ENCODE measurements at places on chromosomes 11 and 22.

DNA sequence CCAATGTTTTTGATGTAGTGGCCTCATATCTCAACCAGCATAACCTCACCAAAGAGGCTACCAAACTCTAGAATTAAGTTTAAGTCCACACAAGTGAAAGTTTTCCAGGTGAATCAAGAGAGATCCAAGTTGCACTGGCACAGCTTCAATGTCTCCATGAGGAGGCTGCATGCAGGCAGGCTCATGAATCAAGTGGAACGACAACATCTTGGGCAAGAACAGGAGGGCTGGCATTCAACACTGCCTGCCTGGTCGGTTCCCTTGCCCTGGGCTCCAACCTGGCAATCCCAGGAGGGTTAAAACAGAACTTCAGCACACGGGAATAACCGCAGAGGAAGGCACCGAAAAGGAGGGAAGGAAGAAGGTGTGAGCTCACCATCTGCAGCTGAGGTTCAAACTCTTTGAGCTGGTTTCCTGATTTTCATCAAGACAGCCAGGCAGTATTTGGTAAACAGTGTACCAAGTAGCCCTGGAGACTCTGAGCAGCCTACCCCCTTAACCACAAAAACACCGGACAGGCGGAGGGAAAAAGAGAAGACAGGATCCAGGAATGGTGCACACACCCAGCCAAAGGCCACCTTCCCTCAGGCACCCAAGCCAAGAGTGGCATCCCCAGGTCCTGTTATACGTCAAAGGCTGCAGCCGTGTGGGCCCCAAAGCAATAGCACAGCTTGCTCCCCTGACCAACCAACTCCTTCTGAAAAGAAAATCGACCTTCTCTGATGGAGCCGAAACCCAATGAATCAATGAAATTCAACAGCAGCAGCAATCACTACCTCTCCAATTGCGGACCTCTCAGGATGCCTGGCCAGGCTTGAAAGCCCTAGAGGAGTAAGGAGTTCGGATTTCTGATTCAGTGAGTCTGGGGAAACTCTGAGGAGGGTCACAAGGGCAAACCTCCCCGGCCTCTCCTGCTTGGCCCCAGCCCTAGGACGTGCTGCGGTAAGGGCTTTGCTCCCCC is 1.3 kb downstream of the PACSIN2 start:
- DNase-seq = peak; percentile 12

GRCh38 chr22:38951734-38952133 is 5.7 kb upstream of the APOBEC3A start:
- DNase-seq = no peak

DNA sequence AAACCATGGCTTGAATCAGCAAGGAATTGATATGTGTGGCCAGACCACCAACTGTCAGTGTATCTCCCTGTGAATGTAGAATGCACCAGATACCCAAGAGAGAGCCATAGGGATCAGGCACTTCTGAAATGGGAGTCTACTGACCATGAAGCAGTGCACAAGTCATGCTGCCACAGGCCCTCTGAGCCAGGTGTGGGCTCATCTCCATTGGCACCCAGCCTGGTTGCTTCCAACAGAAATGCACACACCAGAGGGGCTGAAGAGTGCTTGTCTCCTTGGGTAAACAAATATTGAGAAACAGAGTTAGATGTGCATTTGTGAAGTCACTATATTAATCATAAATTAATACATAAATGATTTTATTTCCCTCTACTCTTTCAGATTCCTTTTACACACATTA is 28.4 kb upstream of the PANX1 start:
- DNase-seq = no peak

DNA sequence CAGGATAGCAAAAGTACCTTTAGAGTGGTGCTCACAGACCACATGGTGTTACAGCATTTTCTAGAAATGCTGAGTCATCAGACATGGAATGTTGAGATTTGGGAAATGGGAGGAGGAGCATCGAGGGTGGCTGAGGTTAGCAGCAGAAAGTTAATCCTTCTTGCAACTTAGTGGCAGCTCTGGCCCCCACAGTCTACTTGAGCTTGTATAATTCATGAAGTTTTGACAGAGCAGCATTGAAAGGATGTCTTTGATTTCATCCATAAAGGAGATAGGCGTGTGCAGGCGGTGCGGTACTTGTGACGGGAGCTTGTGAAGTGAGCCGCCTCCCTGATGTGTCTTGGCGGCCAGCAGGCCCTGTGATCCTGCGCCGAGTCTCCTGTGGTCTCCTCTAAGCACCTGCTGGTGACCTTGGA is 330.5 kb downstream of the TBC1D22A start:
- DNase-seq = no peak

GRCh38 chr11:47071791-47072261 is 104.9 kb downstream of the ARFGAP2 start:
- no peak for DNase-seq

DNA sequence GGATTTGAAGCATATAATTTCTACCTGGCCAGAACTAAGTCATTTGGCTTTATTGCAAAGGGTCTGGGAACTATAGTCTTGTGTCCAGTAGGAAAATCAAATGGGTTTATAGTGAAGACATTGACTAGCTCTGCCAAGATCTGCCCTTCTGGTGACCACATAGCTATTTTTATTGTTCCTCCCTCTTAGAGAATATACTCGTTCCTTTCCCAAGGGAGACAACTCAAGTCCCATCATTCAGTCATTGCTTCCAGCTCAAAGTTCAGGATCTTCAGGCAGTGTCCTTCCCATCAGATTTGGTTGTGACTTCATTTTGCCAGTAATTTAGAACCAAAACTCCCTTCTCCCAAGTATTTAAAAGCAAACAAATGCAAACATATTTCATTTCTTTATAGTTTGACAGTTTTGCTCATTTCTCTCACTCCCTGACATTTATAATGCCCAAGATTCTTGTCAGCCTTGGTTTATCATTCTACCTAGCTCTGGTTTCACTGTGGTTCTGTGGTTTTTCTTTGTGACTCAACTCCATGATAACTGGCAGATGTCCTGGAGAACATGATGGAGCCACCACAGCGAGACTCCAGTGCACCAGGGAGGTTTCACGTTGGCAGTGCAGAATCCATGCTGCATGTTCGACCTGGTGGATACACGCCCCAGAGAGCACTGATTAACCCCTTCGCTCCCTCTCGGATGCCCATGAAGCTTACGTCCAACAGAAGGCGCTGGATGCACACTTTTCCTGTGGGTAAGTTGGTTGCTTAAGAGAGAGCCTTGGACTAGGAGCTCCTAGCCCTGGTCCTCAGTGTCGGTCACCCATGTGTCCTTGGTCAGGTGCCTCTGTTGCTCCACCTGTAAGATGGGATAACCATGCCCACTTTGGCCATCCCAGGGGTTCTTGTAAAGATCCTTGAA is 64.9 kb downstream of the DEPDC5 start:
- no peak for DNase-seq

DNA sequence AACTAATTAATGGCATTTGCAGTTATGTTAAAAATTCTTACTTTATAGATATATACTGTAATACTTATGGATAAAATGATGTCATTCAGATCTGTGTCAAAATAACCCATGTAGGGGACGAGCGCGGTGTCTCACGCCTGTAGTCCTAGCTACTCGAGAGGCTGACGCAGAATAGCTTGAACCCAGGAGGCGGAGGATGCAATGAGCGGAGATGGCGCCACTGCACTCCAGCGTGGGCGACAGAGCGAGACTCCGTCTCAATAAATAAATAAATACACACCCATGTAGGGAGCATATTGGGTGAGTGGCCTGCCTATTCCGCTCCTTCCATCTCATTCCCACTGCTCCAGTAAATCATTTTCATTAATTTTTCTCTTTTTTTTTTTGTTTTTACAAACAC is 7.1 kb downstream of the SNU13 start:
- DNase-seq = peak; percentile 72

- DNase-seq = peak; percentile 40
Observed at GRCh38 chr11:64675450-64676260, 47.3 kb downstream of the NRXN2 start.

DNA sequence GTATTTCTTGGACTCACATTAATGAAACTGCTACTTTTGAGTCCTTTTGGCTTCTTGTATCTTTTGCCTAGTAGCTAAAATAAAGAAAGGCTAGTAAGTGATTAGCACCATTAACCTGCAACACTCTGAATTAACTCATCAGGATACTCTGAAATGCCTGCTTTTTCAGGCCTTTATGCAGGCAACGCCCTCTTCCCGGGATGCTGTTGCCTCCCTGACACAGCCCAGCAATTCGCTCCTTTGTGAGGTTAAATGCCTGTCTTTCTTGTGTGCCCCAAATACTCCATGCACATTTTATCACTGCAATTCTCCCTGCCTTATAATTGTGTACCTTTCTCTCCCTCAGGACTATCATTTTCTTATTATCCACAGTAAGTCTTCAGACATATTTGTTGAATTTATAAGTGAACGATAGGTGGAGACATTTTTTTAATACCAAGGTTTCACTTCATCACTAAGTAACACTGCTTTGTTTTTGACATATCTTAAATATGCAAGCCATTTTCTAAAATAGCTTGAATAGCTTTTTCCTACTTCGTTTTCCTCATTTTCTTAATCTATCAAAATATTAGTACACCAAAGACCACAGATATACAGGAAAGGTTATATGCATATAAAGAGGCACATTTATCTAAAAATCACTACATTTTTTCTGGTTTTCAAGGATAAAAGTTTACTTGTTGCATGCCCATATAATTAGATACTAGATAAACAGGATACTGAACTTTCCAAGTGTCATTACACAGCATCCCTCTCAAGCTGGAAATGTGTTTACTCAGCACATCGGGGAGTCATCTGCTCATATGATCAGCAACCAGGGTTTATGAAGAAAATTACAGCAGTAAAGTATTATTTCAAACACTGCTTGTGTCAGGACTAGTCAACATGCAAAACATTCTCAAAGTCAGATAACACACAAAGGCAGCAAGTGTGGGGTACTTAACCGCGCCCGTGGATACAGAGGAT is 48.5 kb upstream of the DDI1 start:
- DNase-seq = peak; percentile 3

DNA sequence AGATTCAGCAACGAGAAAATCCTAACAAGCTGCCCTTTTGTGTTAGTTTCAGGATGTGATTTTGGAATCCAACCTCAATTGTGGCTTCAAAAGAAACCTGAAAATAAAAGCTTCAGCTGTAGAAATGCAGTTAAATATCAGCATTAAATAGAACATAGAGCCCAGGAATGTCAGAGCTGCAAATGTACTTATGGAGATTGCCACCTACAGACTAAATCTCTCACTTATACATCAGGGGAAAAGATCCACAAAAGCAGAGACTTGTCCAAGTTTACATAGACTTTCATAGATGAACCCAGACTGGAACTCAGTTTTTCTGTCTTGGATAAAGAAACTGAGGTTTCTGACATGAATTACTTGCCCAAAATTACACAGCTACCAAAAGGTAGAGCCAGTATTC is 446.6 kb downstream of the DLG2 start:
- DNase-seq = no peak

GRCh38 chr11:7687386-7687785 is 14.1 kb upstream of the CYB5R2 start:
- DNase-seq = no peak

DNA sequence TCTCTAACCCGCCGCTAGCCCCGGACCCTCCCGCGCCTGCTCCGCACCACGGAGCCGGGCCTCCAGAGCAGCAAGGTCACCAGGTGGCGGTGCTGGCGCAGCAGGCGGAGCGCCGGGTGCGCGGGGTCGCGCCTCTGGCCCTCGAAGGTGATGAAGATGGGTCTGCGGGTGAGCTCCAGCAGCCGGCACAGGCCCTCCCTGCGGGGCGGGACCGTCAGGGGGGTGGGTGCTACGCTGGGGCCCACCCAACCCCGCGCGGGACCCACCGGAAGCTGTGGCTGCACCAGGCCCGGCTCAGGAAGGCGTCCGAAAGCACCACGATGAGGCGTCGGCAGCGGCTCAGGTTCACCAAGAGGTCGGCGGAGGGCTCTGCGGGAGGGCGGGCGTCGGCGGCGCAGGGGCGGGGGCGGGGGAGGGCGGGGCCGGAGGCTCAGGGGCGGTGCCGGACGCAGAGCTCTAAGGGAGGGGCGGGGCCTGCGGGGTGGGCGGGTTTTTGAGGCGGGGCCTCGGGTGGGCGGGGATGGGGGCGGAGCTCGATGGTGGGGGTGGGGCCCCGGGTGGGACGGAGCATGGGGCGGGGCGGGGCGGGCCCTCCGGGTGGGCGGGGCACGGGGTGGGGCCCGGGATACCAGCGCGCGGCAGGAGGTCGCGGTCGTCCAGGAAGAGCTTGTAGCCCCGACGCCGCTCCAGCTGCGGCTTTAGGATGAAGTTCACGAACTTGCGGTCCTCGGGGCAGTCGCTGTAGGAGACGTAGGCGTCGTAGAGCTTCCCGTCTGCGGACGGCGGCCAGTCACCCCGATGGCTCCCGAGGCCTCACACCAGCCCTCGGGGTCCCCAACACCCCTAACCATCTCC is 7.8 kb downstream of the SIGIRR start:
- peak; percentile 93 for DNase-seq

DNA sequence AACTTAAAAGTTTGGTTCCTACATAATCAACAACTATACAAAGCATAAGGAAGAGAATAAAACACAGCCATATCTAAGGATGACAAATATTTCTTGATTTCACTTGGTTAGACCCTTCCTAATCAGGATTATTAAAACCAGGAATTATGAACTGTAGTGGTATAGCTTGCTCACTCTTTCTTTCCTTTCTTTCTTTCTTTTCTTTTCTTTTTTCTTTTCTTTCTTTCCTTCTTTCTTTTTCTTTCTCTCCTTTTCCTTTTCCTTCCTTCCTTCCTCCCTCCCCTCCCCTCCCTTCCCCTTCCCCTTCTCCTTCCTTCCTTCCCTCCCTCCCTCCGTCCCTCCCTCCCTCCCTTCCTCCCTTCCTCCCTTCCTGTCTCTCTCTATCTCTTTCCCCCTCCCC is 78.0 kb downstream of the HORMAD2 start:
- no peak for DNase-seq

DNA sequence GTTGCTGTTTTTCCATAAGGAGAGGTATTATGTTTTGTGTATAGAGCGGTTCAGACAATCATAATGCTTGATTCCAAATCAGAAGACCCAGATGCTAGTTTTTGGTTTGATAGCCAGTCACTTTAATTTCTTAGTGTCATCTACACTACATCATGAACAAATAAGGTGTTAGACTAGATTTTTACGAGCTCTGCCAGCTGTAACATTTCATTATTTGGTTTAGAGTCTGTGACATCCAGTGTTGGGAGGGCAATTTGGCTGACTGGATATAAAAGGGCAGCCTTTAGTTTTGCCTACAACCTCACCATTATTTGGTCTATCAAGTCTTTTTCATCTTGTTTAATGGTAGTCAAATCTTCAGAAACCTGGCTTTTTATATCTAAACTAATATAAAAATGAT is 30.2 kb upstream of the FBXO3 start:
- DNase-seq = no peak

DNA sequence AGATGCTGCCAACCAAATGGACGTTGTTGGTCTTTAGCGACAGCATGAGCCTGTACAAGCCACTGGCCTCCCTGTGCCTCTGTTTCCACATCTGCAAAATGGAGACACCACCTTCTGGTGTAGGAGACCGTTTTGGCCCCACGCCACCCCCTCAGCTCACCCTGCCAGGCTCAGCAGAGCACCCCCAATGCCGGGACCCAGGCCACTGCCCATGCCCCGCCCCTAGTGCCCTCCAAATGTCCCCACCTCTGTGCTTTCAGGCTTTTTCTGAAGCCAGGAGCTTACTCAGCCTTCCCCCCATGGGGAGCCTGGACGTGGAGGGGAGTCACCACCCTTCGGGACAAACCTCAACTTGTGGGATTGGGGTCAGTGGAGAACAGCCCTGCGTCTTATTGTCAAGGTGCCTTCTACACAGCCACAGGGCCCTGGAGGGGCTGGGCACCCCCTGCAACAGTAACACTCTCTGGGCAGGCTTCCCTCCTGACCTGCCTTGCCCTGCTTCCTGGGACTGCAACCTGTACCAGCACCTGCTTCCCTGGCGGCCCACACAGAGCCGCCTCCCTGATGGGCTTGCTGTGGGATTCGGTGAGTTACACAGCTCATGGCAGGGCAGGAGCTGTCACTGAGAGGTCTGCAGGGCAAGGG is 24.6 kb upstream of the RTL6 start:
- no peak for DNase-seq
